ENCODE measurements at places on chromosomes 7 and 10.

DNA sequence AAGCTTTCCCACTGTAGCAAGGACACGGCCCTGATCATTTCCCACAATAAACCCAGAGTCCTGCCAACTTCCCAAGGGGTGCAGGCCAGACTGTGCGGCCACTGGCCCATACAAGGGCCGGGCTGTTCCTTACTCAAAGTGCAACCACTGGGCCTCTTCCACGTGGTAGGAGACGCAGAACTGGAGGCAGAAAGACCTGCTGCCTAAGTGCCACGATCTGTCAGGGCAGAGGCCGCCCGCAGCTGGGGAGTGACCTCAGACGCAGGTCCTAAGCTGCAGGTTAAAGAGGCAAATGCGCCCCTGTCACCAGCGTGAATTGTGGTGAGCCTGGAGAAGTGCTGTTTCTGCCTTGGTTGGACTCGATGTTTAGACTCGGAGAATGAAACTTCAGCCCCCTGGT is 26.2 kb downstream of the GPER1 start:
- DNase-seq = no peak

DNA sequence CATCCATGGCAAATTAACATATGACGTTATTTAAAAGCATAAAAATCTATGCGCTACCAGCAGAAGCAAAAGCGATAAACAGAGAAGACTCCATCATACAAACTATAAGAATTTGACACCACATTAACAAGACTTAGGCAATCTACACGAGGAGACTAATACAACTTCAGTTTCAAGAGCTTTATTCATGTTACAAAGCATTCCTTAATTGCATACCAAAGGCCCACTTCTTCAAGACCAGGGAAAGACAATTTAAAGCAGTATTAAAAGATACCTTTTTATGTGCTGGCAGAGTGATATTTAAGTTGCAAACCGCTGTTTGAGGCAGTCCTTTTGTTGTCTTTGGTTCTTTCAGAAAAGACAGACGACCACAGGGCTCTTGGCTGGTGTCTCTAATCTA is 176.0 kb upstream of the CCDC6 start:
- DNase-seq = no peak

DNA sequence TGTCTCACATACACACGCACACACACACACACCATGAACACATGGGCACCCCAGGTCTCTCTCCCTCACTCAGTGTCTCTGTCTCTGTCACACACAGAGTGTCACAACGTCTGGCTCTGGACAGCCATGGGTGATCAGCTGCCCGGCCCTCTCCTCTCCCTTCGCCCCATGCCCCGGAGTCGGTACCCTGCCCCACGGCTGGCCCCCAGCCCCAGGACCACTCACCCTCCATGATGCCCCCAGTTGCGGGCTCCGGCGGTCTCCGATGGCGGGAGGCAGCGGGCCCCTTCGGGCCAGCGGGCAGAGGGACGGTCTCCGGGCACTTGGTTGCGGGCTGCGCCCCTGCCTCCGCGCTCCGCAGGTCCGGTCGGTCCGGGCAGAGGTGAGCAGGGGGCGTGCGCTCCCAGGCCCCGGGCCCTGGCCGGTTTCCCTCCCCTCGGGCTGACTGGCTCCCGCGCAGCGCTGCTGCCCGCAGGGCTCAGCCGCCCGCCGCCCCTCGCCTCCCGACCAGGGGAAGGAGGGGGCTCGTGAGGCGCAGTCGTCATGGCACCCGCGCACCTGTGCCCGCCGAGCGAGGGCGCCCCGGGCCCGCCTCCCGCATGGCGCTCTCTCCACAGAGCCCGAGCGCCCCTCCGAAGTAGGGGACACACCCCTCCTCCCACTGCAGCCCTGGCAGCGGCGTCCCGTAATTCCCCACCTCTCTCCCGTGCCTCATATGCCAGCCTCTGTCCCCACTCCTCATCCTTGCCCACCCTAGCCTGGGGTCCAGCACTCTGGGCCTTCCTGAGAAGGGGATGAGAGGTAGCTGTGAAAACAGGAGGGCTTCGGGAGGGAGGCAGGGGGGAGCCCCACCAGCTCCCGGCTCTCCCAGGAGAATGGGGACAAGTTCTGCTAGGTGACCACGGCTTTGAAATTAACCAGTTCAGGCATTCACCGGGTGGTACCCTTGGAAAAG is at the start of gene NPFFR1:
Gene NPFFR1 (minus strand): TSS at position 560 of the 955 bp plus-strand sequence. CDS start 328 bp downstream, at position 232.
- DNase-seq = no peak

GRCh38 chr10:113326160-113327111 is 226.4 kb upstream of the HABP2 start:
- no peak for DNase-seq

- DNase-seq = no peak
These were observed 11.2 kb upstream of the PRDX3 start for GRCh38 chr10:119189811-119190282.

DNA sequence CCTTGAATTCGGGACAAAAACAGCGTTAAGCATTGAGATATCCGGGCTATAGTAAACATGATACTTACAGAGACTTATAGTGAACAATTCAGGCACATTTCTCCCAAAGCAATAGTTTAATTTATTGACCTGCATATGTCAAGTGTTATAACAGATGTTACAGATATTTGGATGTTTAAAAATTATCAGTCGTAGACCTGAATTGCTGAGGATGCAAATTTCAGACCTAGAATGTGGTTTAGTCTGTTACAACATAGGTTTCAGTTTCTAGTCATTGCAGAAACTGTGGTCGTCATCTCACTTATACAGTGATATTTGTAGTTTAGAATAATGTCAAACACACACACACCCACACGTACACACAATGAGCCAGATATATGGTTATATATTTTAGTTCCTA is 85.2 kb downstream of the VTI1A start:
- no peak for DNase-seq

- no peak for DNase-seq
These were observed 16.3 kb upstream of the DNAAF5 start for GRCh38 chr7:710161-710560.

DNA sequence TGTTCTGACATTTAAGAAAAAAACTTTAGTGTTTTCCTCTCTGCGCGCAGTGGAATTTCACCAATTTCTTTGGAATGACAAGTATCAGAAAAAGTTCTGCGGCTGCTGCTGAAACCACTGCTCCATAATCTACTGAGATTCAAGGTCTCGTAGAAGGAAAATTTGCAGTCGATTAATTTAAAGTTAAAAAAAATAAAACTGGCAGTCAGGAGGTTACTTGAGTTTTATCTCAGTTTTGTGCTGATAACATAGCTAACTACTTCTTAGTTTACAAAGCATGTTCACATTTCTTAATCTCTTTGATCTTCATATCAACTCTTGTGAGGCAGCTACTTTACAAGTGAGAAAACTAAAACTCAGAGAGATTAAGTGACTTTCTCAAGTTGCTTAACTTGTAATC is 18.2 kb upstream of the CALD1 start:
- DNase-seq = no peak

GRCh38 chr7:151897951-151898686 is 21.2 kb upstream of the PRKAG2 start:
- no peak for DNase-seq

GRCh38 chr7:158188676-158189075 is 398.9 kb downstream of the PTPRN2 start:
- no peak for DNase-seq

GRCh38 chr10:12617191-12618175 is 268.1 kb downstream of the CAMK1D start:
- no peak for DNase-seq

- no peak for DNase-seq
These were observed 25.8 kb downstream of the TACC2 start for GRCh38 chr10:122014652-122015248.

- no peak for DNase-seq
These were observed 1.3 kb downstream of the ZNF277 start for GRCh38 chr7:112207765-112208164.

GRCh38 chr7:84251277-84251781 is 56.7 kb upstream of the SEMA3A start:
- DNase-seq = no peak

DNA sequence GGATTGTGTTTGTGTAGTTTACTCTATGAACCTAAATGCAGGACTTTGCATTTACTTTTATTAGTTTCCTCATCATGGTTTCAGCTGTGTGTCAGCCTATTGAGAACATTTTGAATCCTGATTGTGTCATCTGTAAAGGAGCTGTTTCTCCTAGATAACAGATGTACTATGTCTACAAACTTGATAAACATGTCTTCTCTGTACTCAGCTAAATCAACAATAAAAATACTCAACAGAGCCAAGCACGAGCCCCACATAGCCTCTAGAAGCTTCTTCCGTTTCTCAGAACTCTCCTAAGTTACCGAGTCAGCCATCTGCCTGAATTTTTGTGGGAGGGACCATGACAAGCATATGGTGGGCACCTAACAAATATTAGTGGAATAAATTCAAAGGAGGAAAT is 234.7 kb downstream of the SKAP2 start:
- no peak for DNase-seq

DNA sequence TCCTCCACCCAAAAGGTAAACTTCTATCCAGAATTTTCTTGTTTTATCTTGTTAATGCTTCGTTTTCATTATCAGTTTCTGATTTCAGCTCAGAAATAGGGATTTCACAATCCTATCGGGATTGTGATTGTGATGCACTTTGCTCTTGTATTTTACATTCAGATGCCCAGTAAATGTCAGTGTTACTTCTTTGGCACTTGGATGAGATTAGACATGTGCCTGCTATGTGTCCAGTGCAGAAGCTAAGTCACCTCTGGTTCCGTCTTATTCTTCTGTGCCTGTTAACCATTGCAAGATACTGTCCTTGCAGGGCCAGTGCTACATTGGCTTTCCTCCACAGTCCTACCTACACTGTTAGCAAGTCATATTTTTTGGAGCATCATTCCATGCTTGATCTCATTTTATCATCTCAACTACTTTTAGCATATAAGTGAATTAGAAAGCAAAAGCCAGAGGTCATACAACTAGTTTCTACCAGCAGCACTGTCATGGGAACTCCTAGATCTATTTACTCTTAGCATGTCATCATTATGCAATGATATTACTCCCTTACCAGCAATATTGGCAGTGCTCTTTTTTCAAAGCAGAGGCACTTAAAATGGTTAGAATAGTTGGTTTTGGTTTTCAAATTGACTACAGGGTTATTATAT is 26.7 kb downstream of the ZNF277 start:
- no peak for DNase-seq

DNA sequence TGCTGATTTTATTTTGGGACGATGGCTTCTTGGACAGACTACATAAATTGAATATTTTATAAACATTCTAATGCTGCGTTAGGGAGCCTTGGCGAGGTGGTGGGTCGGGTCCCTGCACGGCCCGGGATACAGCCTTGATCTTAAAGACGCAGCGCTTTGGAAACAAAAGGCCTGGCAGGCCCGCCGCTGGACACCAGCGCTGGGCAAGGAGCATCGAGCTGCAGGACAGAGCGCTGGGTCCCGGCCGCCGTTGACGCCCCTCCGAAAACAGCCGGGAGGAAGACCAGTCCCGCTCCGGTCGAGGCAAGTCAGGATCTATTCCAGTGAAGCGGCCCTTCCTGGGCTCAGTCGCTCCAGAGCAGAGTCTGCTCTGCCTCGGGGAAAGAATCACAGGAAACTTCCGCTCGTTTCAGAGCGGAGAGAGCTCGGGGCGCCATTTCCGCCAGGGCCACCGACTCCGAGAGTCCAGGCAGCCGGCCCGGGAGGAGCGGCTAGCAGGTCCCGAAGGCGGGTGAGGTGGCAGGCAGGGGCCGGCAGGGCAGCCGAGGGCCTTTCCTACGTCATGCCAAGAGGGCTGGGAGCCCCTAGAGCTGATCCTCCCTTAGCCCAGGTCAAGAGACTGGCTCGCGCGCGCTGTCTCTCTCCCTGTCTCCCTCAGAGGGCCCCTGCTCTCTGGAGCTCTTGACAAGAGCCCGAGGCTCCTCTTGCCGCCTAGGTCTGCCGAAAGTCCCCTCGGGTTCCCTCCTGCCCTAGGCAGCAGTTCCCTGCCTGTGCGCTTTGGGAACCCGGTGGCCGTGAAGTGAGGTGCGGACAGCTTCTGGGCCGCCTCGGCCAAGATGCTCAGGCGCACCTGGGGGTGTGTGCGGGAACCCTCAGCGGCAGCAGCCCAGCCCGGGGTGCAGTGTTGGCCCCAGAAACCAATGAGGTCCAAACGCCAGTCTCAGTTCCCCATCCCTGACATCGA is 1.4 kb upstream of the DRGX start:
- DNase-seq = no peak

GRCh38 chr10:50541921-50542320 is 81.8 kb downstream of the SGMS1 start:
- no peak for DNase-seq

DNA sequence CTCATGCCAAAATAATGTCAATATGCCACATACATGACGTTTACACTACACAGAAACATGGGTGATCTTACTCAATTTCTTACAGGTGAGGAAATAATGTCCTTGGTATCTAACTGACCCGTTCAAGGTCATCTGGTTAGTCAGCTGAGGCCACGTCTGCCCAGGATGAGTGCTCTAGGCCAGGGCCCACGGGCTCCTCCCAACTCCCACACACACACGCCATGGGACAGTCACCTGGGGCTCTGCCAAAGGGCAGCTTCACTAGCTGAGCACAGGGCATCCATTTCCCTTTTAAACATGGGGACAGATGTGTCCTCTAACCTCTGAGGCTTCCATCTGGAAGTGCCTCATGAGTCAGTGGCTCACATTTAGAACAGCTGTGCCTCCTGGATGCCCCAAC is 123.9 kb downstream of the TNS3 start:
- DNase-seq = no peak

DNA sequence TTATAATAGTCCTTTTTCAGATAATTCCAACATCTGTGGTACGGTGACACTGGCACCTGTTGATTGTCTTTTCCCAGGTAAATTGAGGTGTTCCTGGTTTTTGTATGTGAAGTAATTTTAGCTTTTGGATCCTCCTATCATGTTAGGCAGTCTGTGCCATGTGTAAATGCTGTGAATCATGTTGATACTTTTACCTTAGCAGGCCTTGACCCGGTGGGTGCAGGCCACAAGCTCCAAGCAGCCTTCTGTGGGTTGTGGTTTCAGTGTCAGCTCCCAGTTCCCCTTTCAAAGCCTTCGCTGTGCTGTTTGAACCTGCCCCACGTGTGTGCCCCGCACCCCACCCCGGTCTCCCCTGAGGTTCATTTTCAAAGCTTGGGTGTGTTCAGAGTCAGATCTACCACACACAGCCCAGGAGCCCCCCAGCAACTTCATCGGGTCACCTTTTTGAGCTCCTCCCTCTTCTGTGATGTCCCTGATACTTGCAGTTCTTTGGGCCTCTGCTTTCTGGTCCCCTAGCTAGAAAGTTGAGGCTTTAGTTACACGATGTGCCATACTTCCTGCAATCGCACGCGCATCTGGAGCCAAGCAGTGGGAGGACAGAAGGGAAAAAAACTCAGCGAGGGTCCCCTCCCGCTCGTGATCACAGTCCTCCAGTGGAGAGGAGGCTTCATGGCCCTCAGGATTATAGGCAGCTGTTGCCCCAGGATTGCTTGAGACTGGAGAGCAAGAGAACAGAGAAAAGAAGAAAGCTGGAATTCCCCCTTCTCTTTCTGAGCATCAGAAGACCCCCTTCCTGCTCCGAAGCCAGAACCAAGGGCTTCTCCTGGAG is 8.7 kb upstream of the BHLHA15 start:
- DNase-seq = peak; percentile 41

- DNase-seq = no peak
These were observed 23.5 kb downstream of the CAMK1D start for GRCh38 chr10:12372846-12373245.
